T-cell (primary cell): ENCODE measurements at places on chromosomes 3 and 15.

GRCh38 chr15:48370460-48370859 is 39.2 kb downstream of the DUT start:
- no peak overlapping the region for H3K27ac ChIP-seq
- H3K4me1 ChIP-seq, result no peaks in the 10 kb centered on the region
- no peak for DNase-seq

DNA sequence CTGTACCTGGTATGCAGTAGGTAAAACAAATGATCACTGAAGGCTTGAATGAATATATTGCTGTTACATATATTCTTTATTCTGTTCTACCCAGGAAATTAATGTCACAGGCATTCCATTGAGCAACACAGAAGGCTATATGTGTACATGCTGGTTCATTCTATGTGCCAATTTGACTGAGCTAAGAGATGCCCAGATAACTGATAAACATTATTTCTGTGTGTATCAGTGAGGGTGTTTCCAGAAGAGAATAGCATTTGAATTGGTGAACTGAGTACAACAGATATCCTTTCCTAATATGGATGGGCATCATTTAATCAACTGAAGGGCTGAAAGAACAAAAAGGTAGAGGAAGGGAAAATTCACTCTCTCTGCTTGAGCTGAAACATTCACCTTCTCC is 886.8 kb downstream of the FHIT start:
- H3K27ac ChIP-seq, result no peak overlapping the region
- H3K4me1 ChIP-seq, result no peaks in the 10 kb centered on the region
- H3K27me3 ChIP-seq, result no peaks in the 10 kb centered on the region

DNA sequence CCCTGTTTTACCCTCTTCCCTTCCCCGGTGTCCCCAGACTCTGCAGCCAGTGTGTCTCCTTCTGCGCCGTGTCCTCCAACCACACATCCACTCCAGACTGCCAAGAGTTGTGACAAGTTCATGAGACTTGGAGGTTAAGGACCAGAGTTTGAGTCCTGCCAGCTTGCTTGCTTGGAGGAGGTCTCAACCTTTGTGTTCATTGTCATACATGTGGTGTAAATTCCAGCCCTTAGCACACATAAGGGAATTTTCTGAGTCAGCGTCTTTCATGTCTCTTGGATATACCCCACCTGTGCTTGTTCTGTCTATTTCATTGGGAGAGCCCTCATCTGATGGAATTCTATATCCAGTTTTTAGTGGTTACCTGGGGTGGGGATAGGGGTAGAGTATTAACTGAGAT is 13.3 kb downstream of the CORO2B start:
- no peaks in the 10 kb centered on the region for H3K27me3 ChIP-seq
- H3K4me3 ChIP-seq, result no peak overlapping the region
- no peaks in the 10 kb centered on the region for H3K4me1 ChIP-seq

DNA sequence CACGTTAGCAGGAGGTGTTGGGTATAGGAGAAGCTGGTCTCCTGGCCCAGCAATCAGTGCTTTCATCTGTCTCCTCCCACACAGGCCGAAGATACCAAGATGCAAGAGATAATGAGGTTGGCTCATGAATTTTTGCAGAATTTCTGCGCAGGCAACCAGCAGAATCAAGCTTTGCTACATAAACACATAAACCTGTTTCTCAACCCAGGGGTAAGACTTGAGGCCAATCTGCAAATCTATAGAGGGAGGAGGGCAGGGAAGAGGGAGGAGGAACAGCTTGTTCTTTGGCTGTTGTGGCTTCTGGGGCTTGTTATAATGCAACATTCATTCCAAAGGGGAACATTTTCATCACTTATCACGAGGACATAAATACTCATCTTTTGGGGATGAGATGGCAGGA is 195.3 kb downstream of the ITPR1 start:
- DNase-seq, result no peak
- no peak overlapping the region for H3K27ac ChIP-seq
- no peak overlapping the region for H3K4me3 ChIP-seq
- H3K4me1 ChIP-seq, result no peaks in the 10 kb centered on the region
- H3K36me3 ChIP-seq, result peaks cover 14% of the 10 kb centered on the region

DNA sequence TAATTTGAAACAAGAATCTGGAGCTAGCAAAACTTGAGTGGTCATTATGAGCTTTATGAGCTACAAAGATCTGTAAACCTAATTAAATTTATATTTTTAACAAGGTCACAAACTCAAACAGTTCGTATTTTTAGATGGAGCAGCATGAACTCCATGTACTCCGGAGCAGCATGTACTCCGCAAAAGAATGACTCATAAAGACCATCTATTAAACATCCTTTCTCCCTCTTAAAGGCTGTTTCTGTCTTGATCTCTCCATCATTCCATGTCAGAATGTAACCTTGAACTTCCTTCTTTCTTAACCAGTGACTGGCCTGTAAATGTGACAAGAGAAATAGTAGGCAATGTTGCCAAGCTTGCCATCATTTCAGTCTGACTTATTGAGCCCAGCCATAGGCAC is 696.9 kb downstream of the ZNF385D start:
- no peak overlapping the region for H3K27ac ChIP-seq
- H3K27me3 ChIP-seq, result no peaks in the 10 kb centered on the region
- DNase-seq, result no peak
- no peak overlapping the region for H3K4me3 ChIP-seq
- no peaks in the 10 kb centered on the region for H3K36me3 ChIP-seq

DNA sequence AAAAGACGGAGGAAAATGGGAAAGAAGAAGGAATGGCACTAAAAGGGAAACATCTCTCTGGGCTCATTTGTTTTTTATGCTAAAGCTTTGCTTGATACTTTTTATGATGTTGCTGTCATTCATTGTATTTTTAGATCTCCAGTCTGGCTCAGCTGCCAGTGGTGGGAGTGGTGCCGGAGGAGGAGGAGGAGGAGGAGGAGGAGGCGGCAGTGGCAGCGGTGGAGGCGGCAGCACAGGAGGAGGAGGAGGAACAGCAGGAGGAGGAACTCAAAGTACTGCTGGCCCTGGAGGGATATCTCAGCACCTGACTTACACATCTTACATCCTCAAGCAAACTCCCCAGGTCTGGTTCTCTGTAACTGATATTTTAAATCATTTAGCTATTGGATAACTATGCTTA is 49.6 kb downstream of the MAP6D1 start:
- H3K27me3 ChIP-seq, result no peaks in the 10 kb centered on the region
- no peak overlapping the region for H3K27ac ChIP-seq
- no peaks in the 10 kb centered on the region for H3K4me1 ChIP-seq
- peaks cover 32% of the 10 kb centered on the region for H3K36me3 ChIP-seq

DNA sequence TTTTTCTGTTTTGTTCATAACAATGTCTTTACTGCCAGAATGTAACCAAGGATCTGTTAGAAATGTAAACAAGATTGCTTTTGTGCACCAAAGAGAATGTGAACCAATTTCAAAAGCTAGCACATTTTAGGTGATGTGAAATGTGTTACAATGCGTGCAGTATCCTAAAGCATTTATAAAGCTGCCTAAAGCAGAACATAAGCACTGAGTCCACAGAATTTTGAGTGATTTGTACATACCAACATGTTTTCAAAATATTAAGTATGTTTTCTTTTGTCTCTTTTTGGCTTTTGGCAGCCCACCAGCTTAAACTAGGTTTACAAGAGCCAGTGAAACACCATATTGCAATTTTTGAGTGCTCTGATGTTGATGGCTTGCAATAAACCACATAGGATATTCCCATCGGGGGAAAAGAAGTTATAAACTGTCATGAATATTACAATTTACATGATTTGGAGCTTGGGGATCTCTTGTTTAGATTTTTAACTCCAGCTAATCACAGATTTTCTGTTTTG is 364.0 kb downstream of the ZIC1 start:
- H3K4me1 ChIP-seq, result no peaks in the 10 kb centered on the region
- H3K27ac ChIP-seq, result no peak overlapping the region
- no peaks in the 10 kb centered on the region for H3K36me3 ChIP-seq
- no peak overlapping the region for H3K4me3 ChIP-seq
- no peak for DNase-seq
- H3K27me3 ChIP-seq, result no peaks in the 10 kb centered on the region
